ENCODE measurements at places on chromosomes 12 and 14.

DNA sequence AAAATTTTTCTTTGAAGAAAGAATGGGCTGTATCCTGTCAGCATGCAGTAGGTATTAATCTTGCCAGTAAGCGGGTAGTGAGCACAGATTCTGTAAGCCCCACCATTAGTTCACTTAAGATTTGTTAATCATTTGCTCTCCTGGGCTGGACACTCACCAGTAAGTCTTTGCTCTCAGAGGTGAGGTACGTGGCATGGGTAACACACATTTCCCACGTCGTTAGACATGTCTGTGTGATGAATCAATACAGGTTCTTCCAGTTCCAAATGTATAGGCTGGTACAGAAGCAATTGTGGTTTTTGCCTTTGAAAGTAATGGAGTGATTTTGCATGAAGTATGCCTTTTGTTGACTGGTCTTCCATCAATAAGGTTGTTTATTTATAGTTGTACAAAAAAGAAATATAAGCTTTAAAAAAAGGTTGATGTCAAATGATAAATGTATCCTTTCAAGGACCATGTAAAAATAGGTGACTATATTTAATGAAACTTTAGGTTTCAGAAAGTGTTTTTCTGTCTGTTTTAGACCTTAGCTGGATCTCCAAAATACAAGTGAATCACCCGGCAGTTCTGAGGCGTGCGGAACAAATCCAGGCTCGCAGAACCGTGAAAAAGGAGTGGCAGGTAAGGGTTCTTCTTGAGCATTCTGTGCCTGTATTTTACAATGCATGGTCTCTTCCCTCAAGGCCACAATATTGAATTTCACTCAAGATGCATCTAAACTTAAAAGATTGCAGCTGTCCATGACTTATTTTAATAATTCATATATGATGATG is 45.5 kb downstream of the DERA start:
- peak; percentile 99 for DNase-seq

GRCh38 chr12:105355752-105356151 is 25.3 kb downstream of the C12orf75 start:
- peak; percentile 47 for DNase-seq

DNA sequence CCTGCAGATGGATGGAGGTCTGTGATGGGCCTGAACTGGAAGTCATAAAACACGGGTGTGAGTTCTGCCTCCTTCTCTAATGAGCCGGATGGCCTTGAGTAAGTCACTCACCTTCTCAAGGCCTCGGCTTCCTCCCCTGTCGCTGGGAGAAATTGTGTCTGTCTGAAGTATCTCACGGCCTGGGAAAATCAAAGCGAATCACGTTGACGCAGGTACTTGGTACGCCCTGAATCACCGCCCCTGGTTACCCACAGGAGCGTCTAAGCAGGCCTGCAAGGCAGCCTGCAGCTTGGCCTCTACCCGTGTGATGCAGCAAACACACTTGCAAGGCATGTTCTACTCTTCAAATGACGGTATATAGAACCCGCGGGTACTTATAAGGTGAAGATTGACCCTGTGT is 28.1 kb upstream of the CD9 start:
- no peak for DNase-seq

GRCh38 chr12:73225371-73225937 is 953.3 kb downstream of the TRHDE start:
- DNase-seq, result no peak

GRCh38 chr12:66684222-66684621 is 5.3 kb upstream of the GRIP1 start:
- DNase-seq, result no peak

GRCh38 chr12:66541426-66541825 is 137.4 kb downstream of the GRIP1 start:
- no peak for DNase-seq

DNA sequence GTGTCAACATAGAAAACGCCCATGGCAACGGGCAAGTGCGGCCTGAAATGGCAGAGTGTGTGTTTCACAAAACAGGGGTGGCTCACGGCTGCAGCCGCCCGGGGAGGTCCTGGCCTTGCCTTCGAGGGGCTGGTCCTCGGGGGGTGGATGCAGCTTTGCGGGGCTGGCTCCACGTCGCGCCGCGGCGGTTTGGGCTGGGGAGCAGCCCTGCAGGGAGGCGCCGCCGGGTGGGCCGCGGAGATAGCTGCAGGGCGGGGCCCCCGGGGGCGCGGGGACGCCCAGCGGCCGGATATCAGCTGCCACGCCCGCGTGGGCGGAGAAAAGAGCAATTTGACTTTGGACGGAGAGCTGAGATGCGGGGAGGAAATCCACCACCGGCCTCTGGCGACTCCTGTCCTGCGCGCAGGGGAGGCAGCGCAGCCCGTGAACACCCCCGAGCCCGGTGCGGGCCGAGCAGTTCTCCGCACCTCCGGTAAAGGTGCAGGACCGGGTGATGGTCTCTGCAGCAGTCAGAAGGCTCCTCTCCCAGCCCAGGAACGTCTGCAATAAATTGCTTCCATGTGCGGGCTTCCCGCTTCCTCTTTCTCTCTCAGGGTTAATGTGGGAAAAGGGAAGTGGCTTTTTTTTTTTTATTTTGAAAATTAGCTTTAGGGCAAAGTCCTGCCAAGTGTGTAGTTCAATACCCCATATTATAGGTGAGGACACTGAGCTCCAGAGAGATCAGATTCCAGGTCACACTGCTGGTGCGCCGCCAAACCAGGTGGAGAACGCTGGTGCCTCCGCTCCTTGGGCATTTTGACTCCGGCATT is 110.5 kb downstream of the ARF6 start:
- DNase-seq, result peak; percentile 53

DNA sequence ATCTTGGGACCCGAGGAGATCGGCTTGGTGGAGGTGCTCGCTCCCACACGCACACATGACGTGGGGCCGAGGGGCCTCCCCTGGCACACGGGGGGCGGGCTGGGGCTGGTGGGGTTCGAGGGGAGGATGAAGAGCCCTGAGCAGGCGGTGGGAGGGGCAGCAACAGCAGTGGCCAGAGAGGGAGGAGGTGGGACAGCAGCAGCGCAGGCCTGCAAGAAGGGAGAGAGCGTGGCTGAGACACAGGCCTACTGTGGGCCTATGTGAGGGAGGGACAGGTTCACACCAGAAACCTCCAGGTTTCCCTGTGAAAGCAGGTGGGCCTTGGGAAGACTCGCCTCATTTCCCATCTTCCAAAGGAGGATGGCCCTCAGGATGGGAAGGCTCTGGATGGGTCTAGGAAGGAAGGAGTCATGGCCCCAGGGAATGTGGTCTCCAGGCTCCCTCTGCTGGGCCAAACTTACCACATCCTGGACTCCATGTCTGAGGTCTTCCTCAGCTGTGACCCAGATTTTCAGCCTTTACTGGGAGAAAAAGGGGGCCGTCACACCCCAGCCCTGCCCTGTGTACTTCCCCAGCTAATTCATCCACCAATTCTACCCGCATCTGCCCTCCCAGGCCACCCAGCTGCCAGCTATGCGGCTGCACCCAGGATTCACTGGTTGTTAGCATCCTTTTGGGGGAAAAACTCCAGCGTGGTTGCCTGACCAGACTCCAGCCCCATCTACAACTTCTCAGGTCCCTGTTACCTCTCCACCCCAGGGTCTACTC is 2.8 kb downstream of the PIANP start:
- DNase-seq, result peak; percentile 65

- no peak for DNase-seq
Measured at GRCh38 chr12:64600164-64600561, 10.1 kb upstream of the RASSF3 start.

- no peak for DNase-seq
Measured at GRCh38 chr14:69586404-69586803, 11.7 kb upstream of the CCDC177 start.

- DNase-seq, result no peak
Measured at GRCh38 chr12:120229071-120229486, 28.2 kb upstream of the RPLP0 start.

- no peak for DNase-seq
Measured at GRCh38 chr12:105948331-105948730, 190.4 kb downstream of the NUAK1 start.

DNA sequence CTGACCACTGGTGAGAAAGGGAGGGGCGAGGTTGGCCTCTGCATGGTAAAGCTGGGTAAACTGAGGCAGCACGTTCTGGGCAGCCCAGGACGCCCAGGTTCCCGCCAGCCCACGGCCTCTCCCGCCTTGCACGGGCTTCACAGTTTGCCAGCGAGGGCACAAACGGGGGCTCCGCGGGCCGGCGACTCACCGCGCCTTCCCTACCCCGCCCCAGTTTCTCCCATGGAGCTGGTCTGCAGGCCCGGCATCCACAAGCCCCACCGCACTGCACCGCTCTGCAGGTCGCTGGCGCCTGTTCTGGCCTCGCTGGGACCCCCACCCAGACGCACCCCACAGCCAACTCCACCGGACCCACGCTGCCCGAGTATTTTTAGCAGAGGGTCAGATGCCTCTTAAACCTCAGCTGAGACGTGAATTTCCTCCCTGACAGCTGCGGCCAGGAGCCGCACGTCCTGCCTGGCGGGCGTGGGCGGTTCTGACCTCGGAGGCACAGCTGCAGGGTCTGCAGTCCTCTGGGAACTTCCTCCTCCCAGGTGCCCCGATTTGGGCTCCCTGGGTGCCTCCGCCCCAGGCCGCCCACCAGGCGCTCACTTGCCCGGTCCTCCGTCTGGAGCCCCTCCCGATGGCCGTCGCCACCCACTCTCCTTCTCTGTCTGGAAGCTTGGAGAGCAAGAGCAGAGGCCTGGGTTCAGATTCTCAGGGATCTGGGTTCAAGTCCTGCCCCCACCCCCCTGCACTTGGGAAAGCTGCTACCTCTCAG is 29.5 kb upstream of the INF2 start:
- no peak for DNase-seq

GRCh38 chr12:42216737-42217136 is 21.3 kb downstream of the YAF2 start:
- DNase-seq, result no peak

DNA sequence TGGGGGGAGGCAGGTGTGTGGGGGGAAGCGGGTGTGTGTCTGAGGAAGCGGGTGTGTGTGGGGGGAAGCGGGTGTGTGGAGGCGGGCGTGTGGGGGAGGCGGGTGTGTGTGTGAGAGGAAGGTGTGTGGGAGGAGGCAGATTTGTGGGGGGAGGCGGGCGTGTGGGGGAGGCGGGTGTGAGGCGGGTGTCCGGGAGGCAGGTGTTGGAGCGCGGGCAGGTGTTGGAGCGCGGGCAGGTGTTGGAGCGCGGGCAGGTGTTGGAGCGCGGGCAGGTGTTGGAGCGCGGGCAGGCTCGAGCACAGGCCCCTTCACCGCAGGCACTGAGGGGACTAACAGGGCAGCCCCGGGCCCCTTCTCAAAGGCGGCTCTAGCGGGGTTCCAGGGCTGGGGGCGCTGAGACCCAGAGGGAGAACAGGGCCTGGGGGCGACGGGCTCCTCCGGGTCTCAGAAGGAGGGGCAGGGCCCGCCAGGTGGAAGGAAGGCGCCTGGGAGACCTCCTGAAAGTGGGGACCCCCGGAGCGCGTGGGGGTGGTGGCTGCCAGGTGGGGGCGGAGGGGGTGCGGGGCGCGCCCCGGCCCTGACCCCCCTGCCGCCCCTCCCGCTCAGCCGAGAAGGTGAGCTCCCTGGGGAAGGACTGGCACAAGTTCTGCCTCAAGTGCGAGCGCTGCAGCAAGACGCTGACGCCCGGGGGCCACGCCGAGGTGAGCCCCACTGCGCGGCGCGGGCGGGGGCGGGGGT is 3.2 kb downstream of the CRIP2 start:
- DNase-seq, result no peak

GRCh38 chr14:102246071-102246470 is 58.9 kb downstream of the MOK start:
- no peak for DNase-seq

DNA sequence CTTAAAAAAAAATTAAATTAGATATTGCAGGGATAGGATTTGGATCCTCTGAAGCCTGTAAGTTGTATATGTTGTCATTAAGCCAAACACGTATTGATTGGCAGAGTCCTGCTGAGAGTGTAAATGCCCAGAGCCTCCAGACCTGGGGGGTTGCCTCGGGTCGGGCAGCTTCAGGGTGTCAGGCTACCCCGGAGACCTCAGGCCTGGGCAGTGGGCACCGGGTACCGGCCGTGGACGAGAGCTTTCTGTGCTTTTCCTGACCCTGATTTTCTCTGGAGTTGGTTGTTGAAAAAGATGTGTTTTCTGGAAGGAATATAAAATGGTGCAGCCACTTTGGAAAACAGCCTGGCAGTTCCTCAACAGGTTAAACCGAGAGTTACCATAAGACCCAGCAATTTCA is 96.1 kb downstream of the DNAH10 start:
- DNase-seq, result no peak

- DNase-seq, result no peak
Measured at GRCh38 chr14:90139199-90139598, 77.4 kb downstream of the KCNK13 start.

DNA sequence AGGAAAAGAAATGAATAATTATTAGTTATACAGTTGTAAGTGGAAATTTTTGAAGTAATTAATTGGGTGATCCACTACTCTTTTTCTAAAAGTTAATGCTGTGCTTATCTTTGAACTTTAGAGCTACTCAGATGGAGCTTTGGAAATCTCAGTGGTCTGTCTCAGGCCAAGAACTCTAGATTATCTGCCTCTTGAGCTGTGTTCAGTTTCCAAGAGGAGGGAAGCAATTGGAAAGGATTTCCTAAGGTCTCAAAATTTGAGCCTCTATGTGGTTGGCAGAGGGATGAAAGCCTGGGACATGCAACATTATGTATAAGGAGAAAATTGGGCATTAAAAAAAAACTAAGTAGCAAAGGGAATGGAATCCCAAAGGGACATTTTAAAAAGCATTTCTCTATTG is 334.0 kb upstream of the PRICKLE1 start:
- no peak for DNase-seq

- peak; percentile 71 for DNase-seq
Measured at GRCh38 chr12:69468237-69469026, 1.8 kb upstream of the FRS2 start.

DNA sequence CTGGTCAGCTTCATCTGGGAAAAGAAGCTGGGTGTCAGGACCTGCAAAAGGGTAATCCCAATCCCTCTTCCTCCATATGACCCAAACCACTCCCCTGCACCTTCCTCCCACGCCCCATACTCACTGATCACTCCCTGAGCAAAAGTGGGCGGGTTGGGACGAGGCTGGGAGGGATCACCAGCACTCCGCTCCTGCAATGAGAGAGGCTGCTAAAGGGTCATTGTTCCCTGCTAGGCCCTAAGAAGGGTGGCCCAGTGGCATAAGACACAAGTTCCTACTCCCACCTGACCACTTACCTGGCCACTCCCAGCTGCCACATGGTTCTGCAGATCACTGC is 15.7 kb upstream of the PRKAG1 start:
- DNase-seq, result no peak

GRCh38 chr14:94816113-94816512 is 46.2 kb upstream of the GSC start:
- no peak for DNase-seq

- DNase-seq, result peak; percentile 33
Measured at GRCh38 chr12:69000074-69000473, 67.1 kb upstream of the CPM start.

- DNase-seq, result peak; percentile 53
Measured at GRCh38 chr12:116384691-116385485, 107.4 kb upstream of the MED13L start.

DNA sequence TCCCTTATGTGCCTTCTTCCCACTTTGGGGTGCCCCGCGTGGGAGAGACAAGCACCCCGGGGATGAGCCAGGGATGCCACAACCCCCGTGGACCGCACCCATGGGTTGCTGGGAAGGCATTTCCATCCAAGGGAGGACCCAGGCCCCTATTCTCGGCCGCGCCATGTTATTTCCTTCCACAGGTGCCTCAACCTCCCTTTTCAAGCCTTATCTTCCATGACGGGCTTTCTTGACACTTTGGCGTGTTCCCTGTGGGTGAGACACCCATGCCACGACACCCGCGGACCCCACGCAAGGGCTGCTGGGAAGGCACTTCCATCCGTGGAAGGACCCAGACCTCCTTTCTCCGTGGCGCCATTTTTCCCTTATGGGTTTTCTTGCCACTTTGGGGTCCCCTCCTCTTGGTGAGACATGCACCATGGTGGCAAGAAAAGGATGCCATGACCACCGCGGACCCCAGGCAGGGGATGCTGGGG is 269.2 kb downstream of the ALG10 start:
- DNase-seq, result no peak
